ENCODE measurements at places on chromosomes 7 and 10.

- no peak for DNase-seq
Measured at GRCh38 chr10:329361-330099, 194.3 kb downstream of the ZMYND11 start.

GRCh38 chr10:77351386-77351785 lies 286.2 kb downstream of the KCNMA1 start:
- DNase-seq: no peak

- no peak for DNase-seq
Measured at GRCh38 chr10:61834519-61834918, 67.0 kb upstream of the ARID5B start.

DNA sequence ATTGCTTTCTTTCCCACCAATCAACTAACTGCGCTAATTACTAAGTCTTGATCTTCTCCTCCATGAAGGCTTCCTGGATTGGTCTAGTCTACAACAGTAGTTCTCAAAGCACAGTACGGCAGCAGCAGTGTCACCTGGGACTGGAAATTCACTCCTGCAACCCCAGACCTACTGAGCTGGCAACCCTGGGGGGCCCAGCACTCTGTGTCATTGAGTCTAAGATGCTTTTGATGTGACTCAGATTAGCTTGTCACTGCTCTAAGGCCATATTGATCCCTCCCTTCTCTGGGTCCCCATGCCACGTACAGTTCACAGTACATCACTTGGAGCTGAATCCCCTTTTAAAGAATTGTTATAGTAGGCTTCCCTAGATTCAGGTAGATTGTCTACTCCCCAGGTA lies 65.7 kb upstream of the KMT2C start:
- DNase-seq: no peak

DNA sequence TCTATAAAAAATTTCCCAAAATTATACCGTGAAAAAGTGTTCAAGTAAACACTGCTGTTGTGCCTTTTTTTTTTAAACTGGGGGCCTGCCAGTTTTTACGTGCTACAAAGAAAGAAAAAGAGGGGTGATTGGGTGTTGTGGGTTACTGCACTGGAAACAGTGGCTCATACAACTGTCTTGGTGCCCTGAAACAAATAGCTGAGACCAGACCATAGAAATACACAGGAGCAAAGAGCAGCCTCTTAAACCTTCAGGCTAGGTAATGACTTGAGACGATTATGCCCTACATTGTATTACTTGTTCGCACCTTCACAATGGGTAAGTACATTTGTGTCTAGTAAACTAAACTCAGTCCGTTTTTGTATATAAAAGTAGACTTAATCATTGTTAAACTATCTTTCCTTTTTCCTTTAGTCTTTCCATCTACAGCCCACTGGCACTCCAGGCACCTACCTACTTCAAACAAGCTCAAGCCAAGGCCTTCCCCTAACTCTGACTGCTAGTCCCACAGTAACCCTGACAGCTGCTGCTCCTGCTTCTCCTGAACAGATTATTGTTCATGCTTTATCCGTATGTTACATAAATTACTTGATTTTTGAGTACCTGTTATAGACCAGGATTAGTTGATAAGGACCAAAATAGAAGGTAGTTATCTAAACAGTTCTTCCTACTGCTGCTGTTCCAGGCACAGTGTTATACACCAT lies 26.6 kb downstream of the TMEM243 start:
- DNase-seq: no peak

GRCh38 chr7:75869776-75870379 lies 9.0 kb upstream of the RHBDD2 start:
- DNase-seq: no peak

DNA sequence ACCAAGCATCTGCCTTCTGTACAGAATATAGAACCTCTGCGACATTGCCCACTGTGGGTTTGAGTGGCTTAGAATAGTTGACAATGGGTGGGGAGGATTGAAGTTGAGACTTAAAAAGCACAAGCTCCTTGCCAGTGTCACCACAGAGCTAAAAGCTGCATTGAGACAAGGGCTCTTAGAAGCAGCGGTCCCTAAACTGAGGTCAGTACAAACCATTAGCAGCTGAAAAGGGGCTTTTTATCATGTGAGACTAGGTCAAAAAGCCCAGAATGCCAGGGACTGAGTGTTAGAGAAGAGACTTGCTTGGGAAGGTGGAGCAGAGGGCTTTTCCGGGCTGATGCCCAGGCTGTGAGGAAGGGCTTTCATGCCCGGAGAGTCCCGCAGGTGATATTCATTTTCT lies 91.3 kb downstream of the POU6F2 start:
- no peak for DNase-seq

GRCh38 chr7:100598425-100598824 lies 3.7 kb upstream of the PCOLCE start:
- no peak for DNase-seq

DNA sequence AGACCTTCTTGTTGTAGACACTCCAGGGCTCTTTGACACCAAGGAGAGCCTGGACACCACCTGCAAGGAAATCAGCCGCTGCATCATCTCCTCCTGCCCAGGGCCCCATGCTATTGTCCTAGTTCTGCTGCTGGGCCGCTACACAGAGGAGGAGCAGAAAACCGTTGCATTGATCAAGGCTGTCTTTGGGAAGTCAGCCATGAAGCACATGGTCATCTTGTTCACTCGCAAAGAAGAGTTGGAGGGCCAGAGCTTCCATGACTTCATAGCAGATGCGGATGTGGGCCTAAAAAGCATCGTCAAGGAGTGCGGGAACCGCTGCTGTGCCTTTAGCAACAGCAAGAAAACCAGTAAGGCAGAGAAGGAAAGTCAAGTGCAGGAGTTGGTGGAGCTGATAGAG lies 5.5 kb downstream of the GIMAP7 start:
- no peak for DNase-seq

DNA sequence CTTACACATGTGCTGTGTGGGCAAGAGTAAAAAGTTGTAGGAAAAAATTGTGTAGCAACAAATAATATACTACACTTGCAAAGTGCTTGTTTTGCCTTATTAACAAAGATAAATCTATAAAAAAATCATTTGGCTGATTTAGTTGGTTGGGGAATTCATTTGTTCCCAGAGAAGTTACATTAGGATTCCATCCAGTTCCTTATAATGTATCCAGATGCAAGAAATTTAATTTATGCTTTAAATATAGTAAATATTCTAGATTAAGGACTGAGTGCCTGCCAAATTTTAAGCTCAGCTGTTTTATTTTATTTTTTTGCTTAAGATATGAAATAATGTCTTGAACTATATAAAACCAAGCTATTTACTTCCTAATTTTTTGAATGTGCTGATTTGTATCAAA lies 1169.9 kb downstream of the NXPH1 start:
- no peak for DNase-seq

DNA sequence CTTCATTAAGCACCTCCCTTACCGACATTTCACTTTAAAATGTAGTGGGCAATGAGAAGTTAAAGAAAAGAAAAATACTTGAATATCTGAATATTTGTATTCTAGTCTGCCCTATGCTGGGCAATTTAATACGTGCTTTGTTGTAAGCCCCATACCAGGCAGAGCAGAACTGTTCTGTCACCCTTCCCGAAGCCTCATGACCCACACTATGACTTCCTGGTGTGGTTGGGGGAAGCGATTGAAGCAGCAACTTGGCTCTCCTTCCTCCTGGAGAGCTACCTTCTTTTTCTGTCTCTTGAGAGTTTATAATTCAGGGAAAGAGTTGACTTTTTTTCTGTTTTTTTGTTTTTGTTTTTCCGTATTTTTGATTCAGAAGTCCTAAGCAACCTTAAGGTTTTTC lies 243.7 kb downstream of the INHBA start:
- no peak for DNase-seq

DNA sequence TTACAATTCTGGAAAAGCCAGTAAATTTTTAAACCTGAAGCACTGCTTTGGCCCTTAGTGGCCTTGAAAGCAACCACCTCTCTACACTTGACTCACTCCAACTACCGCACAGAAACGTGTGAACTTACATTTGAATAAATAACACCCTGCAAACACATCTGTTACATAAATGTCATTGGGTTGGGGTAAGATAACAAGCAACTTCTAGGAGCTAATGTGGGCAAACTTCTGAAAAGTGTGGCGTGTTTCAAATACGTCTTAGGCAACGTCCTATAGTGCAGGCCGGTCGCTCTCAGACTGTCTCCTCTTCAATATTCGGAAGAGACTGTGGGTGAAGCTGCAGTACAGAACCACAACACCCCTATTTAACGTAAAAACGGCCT lies 474 bp downstream of the ORC5 start:
- no peak for DNase-seq

DNA sequence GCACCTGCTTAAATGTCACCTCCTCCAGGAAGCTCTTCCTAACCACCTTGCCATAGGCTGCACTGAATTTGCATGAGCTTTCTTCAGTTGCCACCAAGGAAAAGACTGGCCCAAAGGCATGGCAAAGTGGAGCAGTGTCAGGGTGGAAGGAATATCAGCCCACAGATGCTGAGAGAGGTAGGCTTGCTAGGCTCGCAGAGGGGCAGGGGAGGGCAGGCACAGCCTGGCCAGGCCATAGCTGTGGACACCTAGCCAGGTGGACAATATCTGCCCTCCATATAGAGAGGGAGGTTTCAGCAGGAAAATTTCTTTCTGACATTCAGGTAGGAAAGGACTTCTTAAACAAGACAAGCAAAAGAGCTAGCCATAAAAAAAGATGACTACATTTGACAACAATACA lies 166.3 kb downstream of the GRID1 start:
- no peak for DNase-seq

- DNase-seq: no peak
Measured at GRCh38 chr7:150927956-150928344, 50.2 kb downstream of the KCNH2 start.
